SJSA1 (cell line): ENCODE measurements at places on chromosomes 2 and 18. TPM values are rescaled to one million over a fixed set of nuclear protein-coding genes. Genes with fewer than 3 reads are reported as not detected.

DNA sequence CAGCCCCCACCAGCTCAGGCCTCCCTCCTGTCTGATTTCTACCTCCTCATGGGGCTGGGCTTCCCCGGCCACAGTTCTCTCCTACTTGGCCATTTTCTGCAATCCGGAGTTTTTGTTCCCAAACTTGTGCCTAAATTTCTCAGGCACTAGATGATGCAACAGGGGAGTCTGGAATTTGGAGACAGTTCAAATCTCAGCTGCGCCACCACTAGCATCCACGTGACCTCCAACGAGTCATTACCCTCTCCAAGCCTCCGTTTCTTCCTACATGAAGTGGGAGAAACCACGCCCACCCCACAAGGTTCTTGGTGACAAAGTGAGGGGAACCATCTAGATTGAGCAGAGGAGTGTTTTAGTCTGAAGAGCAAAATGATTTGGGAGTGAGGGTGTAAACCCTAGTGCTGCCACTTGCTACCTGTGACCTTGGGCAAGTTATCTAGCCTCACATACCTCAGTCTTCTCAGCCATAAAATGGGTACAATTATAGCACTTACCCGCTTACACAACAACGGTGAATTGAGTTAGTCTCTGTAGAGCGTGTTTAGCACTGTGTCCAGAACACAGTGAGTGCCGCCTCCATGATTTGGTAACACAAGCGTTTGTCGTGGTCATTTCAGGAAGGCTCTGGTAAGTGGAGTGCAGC lies 61.4 kb upstream of the ASAP2 start:
- DNase-seq = no peak

DNA sequence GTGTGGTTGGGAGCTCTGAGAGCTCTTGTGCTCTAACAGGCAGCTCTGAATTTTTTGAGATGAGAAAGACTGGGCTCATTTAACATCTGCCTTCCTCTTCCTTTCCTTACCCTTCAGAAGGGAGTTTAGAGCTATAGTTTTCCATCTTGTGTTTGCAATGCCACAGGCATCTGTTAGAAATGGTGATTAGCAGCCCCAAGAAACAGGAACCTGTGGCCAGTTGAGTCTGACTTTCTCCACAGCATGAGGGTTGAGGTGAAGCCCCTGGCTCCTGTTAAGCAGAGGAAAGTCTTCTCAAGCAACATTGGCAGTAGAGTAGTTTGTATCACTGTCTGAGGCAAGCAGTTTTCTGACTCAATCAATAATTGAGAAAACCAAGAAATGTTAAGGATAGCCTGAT lies 577.4 kb downstream of the ZEB2 start:
- DNase-seq = no peak

- no peak for DNase-seq
These were observed 24.3 kb upstream of the PSME4 start for GRCh38 chr2:53994818-53995808.

GRCh38 chr2:26184555-26185303 lies 11.8 kb downstream of the GAREM2 start:
- DNase-seq = no peak

DNA sequence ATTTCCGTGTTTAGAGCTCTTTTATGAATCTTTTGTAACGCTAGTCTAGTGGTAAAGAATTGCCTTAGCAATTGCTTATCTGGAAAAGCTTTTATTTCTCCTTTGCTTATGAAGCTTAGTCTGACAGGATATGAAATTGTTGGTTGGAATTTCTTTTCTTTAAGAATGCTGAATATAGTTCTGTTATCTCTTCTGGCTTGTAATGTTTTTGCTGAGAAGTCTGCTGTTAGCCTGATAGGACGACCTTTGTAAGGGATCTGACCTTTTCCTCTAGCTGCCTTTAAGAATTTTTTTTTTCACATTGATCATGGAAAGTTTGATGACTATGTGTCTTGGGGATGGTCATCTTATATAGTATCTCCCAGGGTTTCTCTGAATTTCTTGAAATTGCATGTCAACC lies 101.1 kb downstream of the TRABD2A start:
- DNase-seq = no peak

DNA sequence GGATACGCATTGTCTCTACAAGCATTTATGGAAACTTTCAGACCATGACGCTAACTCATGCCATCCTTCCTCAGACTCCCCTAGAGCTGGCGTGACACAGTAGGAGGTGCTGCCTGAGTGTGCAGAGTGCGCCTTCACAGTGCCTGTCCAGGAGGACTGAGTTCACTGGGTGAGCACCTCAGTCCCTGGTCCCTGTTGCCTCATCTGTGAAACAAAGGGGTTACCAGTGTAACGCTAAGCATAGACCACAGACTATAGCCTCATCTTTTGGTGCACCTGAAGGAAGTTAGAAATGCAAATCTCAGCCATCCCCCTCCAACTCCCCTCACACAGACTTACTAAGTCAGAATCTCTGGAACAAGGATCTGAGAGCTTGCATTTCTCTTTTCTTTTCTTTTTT lies 142.8 kb downstream of the TMEM17 start:
- DNase-seq = no peak

DNA sequence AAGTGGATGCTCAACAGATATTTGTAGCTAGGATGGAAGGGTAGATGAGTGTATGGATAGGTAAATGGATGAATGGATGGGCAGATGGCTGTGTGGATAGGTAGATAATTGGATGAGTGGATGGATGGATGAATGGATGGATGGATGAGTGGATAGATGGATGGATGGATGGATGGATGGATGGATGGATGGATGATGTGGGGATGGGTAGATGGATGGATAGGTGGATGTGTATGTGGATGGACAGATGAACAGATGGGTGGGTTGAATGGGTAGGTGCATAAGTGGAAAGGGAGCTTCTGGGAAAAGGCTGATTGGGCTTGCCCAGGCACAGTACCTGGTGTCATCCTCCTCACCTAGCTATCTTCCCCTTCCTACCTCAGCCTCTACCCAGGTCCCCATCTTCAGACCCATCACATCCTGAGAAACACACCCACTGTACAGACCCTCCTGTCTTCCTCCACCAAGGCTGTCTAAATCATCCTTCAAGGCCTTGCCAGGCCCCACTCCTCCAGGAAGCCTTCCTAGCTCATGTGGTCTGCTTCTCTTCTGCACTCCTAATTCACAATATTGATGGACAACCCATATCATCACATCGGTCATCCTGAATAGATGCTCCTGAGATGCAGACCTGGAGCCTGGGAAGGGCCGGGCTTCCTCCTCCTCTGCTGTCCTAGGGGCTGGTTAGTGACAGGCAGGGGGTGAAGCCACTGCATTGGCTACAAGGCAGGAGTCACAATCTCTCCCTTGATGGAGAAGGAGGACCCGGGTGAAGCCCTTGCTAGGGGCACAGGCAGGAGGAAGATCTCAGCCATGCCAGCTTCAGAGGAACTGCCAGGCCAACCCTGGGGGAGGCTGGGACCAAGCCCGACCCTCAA lies 49.4 kb downstream of the SMAD7 start:
- no peak for DNase-seq

GRCh38 chr18:370751-371608 lies 103.1 kb upstream of the THOC1 start:
- no peak for DNase-seq

GRCh38 chr18:31738460-31739407 lies 21.9 kb downstream of the SLC25A52 start:
- DNase-seq = no peak

DNA sequence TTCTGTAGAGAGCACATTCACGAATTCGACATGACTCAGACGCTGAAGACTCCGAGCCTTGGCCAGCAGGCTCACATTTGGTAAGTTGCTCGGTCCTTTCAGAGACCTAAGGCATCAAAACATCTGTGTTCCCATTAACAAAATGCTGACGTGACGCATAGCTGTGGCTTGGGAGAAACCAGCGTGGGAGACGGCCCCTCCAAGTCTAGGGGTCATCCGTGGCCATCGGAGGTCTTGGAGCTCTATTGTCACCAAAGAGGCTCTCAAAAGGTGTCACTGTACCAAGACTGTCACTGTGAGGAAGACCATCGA lies 14.9 kb downstream of the FBLN7 start:
- no peak for DNase-seq

DNA sequence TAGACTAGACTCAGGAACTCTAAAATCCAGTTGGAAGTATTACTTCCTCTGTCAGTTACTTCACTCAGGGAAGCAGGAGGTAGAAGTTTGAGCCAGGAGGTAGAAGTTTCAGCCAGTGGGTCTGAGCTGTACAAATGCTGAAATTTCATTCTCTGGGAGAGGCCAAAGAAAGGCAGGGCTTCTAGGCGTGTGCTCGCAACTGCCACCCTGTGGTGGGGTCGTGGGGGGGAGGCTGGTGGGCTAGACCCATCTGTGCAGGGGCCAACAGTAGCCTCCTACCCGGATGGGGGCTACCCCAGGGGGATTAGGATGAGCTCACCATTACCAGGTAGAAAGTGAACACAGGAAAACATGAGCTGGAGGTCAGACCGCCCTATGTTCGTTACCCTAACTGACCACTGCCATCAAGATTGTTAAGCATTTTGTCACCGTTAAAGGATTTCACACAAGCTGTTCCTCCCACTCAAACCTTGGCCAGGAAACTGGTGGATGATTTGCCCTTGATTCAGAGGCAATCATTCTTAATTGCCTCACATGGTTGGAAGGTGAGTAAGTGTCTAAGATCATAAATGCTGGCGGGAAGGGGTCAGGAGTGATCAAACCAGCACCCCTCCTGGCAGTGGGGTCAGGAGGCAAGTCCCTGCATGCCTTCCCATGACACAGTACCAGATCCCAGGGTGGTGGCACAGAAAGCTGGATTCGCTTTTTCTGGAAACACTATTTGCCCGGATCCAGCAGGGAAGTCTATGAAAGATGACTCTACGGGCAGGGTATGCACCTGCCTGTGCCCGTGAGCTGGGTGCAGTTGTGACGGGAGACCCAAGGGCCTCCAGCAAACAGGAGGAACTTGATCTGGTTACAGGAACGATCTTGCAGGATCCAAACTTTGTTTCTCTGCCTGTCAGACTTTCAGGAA lies 5.2 kb upstream of the FHL2 start:
- DNase-seq = peak; percentile 94

- no peak for DNase-seq
These were observed 174.1 kb downstream of the ANKRD44 start for GRCh38 chr2:197136452-197136851.

- no peak for DNase-seq
These were observed 4.0 kb downstream of the CCT7 start for GRCh38 chr2:73238149-73238548.

DNA sequence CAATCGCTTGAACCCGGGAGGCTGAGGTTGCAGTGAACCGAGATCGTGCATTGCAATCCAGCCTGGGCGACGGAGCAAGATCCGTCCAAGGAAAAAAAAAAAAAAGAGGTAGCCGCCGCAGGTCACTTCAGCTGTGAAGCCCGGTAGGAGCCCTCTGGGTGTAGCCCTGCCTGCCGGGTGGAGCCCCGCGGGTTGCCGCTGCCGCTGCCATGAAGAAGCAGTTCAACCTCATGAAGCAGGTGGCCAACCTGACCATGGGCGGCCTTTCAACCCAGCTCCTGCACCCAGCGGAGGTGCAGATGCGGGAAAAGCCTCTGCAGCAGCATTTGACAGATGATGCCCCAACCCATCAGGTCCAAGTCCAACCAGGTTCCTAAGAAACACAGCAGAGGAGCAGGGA lies 219.5 kb upstream of the SLC39A10 start:
- DNase-seq = no peak

FTCDNL1 gene
- total RNA-seq = not detected in 2 replicates

BOLL gene
- total RNA-seq = not detected in 2 replicates

CAPN14 gene
- 0.41 TPM in 1 of 2 replicates, not detected in the other for total RNA-seq

SCYGR4 gene
- not detected in 2 replicates for total RNA-seq

EHD3 gene
- total RNA-seq = 3.0 and 8.1 TPM in 2 replicates

RAX gene
- total RNA-seq = not detected in 2 replicates
